Renal cortex interstitium (tissue), 15 donors: ENCODE measurements at places on chromosomes 1 and 21.

- no peak for DNase-seq
These were observed 42.1 kb downstream of the LRRC8B start for GRCh38 chr1:89566761-89567174.

DNA sequence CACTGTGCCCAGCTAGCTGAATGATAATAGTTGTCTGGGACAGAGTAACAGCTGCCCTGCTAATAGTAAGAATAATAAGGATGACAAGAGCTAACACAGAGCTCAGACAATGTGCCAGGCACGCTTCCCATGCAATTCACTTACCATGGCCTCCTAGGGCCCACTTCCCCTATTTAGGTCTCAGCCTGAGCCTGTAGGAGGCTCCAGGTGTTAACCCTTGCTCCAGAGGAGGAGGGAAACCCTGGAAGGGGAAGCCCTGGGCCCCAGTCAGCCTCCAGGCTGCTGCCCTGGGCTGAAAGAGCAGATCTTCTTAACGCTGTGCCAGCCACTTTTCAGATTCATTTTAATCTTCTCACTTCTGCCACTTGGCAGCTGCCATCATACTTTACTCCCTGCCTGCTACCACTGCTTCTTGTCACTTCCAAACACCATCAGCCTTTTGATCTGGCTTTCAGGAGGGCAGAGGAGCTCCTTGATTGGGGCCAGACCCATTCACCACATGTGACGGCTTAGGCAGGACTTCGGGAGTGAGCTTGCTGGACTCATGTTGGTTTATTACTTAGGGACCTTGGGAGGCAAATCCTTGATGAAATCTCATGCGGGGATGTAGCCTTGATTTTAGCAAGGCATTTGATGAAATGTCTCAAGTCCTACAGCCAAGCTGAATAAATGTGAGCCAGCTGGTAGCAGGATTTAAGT is 66.7 kb upstream of the PARP1 start:
- DNase-seq: no peak

DNA sequence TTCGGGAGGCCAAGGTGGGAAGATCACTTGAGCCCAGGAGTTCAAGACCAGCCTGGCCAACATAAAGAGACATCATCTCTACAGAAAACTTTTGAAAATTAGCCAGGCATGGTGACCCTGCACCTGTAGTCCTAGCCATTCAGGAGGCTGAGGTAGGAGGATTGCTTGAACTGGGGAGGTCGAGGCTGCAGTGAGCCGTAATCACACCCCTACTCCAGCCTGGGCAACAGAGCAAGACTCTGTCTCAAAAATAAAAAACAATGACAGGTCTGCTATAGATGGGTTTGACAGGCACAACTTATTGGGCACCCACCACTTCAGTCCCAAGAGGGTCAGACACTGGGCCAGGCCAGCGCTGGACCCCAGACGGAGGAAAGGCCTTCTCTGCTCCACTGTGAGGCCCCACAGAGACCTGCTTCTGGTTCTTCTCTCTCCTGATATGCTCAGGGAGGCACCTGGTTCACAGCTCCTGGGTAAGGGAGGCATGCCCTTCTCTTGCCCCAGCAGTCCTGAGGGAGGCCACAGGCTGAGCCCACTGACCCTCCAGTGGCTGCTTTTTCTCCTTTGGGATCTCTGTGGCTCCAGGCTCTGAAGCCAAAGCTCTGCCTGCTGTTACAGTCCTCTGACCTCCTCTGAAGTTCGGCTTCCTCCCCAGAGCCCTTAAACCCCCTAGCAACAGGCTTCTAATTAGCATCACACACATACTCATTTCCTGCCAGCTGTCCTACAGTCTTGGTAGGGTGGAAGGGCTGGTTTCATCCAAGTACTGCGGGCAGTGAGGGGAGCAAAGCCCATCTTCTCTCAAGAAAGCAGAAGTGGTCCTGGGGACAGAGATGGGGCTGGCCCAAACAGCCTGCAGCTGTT is 14.4 kb downstream of the S100A16 start:
- no peak for DNase-seq

DNA sequence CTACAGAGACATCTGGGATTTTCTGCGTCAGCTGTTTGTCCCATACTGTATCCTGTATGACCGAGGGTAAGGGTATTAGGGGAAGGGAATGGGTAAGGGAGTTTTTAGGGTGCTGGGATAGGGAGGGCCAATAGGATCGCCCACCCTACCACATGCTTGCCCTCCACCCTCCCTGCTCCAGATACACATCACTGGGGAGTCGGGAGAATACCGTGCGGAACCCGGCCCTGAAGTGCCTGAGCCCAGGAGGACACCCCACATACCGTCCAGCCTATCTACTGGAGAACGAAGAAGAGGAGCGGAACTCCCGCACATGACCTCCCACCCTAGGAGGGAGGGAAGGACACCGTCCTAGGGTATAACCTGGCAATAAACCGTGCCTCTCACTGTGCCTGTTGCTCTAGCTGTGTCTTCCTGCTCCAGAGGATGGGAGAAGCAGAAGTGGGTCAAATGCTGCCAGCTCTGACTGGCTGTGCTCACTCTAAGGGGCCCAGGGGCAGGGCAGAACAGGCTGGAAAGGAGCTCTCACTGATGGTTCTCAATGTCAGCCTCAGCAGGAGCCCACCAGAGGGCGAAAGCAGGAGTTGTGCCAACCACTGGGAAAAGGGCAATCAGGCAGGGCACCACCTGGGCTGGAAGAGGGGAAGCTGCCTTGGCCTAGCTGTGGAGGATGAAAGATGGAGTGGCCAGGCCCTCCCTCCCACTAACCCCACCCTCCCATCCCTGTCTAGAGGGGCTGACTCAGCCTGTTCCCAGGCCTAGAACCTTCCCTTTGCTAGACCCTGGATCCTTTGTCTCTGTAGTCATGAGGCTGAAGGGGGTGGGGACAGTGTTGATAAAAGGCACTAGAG is 440 bp upstream of the LENEP start:
- DNase-seq: no peak

DNA sequence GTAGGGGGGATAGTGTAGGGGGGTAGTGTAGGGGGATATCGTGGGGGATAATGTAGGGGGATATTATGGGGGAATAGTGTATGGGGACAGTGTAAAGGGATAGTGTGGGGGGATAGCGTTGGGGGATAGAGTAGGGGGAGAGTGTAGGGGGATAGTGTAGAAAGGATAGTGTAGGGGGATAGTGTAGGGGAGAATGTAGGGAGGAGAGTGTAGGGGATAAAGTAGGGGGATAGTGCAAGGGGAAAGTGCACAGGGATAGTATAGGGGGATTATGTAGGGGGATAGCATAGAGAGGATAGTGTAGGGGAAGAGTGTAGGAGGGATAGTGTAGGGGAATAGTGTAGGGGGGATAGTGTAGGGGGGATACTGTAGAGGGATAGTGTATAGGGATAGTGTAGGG is 12.3 kb upstream of the ARF1 start:
- DNase-seq: no peak

GRCh38 chr1:8281843-8282509 is 35.9 kb upstream of the SLC45A1 start:
- DNase-seq: no peak

DNA sequence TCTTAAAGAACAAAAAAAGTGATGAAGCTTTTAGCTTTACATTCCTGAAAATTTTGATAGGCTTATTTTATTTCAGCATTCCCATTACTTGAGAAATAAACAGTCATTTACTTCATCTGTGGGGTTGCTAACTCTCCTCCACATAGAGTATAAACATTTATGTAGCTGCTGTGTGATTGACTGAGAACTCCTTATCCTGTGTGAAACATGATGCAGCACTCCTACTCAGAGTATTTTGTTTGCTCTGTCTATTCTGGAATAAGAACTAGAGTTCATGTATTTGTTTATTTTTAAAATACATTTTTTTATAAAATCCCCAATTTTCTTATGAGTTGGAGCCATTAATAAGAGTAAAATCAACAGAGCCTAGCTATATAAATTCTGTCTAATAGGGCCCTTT is 318.7 kb upstream of the SPAG17 start:
- DNase-seq: no peak

DNA sequence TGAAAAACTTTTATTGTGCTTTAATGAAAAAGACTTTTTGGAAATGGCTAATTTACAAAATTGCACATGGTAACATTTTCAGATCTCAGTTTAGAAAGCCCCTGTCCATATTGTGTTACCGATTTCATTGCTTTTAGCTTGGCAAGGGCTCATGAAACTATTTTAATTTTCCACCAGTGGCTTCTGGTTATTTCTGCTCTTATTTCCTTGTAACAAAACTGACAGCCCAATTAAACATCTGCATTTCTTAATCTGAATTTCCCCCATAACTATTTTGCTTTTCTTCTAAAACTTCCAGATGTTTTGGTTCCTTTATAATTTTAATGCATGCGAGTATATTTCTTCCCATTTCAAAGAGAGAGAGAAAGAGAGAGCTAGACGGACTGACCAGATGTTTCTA is 264.8 kb downstream of the PTPRC start:
- no peak for DNase-seq

GRCh38 chr1:97071173-97071572 is 349.6 kb downstream of the PTBP2 start:
- no peak for DNase-seq

GRCh38 chr21:31470896-31471694 is 127.0 kb upstream of the TIAM1 start:
- DNase-seq: no peak

DNA sequence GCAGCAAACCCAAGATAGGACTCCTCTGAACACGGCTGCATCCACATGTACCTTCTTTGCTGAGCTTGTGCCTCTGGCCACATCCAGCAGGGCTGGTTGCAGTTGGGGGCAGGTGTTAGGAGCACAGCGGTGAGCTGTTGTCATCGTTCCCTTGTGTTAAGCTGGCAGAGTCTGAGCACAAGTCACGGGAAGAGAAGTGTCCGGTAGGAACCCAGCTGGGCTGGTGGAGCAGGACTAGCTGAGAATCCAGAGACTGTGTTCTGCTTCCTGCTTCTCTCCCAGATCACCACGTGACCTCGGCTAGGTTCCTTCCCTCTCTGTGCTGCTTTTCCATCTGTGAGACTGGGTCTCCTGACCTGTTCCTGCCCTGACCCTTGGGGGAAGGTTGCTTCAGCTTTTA is 105.1 kb downstream of the PCBP3 start:
- no peak for DNase-seq

- no peak for DNase-seq
These were observed 82.8 kb downstream of the DMRTB1 start for GRCh38 chr1:53541761-53542550.

GRCh38 chr1:5680600-5680999 is 311.6 kb downstream of the NPHP4 start:
- no peak for DNase-seq

DNA sequence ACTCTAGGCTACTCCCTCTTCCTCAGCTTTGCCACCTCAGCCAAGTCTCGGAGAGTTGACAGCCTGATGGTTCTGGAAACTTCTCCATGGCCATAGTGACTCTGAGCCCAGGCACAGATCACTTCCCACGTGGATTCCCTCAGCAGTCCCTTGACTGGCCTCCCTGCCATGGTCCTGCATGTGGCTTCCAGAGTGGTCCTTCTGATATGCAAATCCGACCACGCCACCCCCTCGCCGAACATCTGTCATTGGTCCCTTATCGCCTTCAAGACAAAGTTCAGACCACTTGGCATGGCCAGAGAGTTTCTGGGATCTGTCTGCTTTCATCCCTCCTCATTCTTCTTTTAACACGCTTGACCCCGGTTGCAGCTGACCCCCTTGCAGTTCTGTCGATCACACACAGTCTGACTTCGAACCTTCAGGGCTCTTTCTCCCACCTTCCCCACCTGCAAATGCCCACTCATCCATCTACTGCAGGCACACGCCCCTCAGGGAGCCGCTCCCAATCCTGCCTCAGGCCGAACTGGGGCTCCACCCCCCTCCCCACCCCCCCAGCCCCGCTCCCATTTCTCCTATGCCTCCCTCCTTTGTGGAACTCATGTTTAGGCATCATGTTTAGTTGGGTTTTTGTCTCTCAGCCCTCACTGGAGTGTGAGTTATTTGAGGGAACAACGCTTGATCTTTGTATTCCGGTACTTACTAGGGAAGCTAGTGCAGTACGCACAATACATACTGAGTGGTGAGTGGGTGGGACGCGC is 29.0 kb downstream of the KIAA1614 start:
- DNase-seq: no peak
